Psoas muscle (tissue), 8 donors: ENCODE measurements at places on chromosomes 12 and 14. TPM values are rescaled to one million over a fixed set of nuclear protein-coding genes. Genes with fewer than 3 reads are reported as not detected.

GRCh38 chr12:75709503-75709902 lies 198.1 kb upstream of the KRR1 start:
- DNase-seq = no peak

GRCh38 chr14:104678901-104679705 lies 10.3 kb upstream of the INF2 start:
- DNase-seq = peak; percentile 51

- no peak for DNase-seq
These were observed 42.7 kb downstream of the ATF7IP start for GRCh38 chr12:14408208-14408607.

GRCh38 chr12:132169376-132169775 lies 25.1 kb downstream of the NOC4L start:
- DNase-seq = peak; percentile 35

GRCh38 chr14:52948836-52949235 lies 2.0 kb downstream of the FERMT2 start:
- DNase-seq = no peak

DNA sequence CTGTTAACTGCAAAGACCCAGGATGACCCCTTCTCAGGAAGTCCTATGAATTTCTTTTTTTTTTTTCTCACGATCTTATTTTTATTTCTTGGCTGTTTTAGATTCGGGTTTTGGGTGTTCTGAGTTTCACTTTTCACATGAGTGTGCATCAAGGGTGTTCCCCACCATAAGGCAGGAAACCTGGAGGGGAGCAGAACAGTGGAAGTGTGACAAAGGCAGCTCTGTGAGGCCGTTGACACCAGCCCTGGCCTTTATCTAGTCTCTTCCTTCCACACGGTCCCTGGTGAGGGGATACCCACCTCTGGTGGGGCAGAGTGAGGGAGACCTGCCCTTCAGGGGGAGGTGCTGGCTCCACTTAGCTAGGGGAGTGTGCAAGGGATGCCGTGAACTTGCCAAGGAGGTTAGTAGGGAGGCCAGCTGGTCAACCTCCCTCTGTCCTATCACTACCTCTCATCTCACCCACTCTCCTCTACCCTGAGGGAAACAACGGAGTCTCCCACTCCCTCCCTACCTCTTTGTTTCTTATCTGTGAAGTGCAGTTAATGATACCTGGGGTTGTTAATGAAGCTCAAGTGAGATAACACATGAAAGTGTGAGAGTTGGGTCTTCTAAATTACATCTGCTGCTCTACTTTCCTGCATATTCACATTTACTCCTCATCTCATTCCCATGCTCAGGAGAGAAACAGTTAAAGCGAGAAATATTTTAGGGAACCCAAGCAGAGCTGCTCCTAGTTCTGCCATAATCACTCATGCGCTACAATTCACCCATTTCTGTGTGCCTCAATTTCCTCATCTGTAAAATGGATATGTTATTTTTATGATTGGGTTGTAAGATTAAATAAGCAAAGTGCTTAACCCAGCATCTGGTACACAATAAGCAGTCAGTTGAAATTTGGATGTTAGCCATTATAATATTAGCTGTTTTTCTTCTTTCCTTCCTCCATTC lies 4.4 kb upstream of the GALNT6 start:
- DNase-seq = no peak

DNA sequence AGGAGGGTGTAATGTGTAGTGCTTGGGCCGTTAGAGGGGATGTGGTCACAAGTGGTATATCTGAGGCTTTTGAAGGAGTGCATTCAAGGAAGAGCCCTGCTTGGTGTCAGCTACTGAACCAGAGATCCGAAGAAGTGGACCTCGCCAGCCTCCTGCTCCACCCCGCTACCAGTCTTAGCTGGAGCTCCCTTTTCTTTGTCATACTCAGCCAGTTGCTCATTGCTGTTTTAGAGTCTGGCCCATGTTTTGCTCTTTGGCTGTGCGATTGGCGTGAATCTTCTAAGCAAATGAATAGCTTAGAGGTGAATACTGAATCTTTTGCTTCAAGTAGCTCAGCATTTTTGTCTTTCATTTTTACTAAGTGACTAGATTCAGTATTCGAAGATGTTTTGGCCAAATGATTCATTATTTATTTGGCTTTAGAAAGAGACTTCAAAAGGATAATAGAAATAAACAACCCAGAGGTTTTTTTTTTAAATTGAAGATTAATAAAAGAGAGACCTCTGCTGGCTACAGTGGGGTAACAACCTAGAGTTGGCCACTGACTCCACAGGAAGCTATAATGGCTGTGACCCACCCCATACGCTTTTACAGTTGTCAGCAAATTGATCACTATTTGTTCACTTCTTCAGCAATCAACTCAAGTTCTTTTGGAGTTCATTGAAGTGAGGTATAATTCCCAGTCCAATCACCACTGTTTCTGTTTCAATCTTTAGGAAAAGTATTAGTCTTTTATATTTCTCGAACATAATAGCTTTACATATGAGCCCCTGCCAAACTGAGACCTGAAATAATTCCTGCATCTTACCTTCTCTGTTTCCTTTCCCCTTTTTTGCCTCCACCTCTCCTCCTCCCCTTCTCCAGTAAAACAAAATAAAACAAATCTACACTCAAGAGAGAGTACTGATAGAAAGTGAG lies 19.9 kb downstream of the CDKN1B start:
- DNase-seq = no peak

The LRFN5 gene
- 0.27 TPM for polyA plus RNA-seq

The SLCO1C1 gene
- not detected for polyA plus RNA-seq

The TMEM30B gene
- 0.30 TPM for polyA plus RNA-seq

The NFATC4 gene
- polyA plus RNA-seq = 7.3 TPM

The NUAK1 gene
- 7.0 TPM for polyA plus RNA-seq
